A673 (cell line): ENCODE measurements at places on chromosomes 6 and 20. TPM values are rescaled to one million over a fixed set of nuclear protein-coding genes. Genes with fewer than 3 reads are reported as not detected.

Gene CLDN20
- not detected in 2 replicates for total RNA-seq

- no peak for DNase-seq
Measured at GRCh38 chr6:70823651-70824050, 133.2 kb downstream of the B3GAT2 start.

- DNase-seq, result no peak
Measured at GRCh38 chr20:45957021-45957941, 14.7 kb downstream of the ZNF335 start.

GRCh38 chr6:22965889-22966288 is 396.5 kb downstream of the HDGFL1 start:
- no peak for DNase-seq

DNA sequence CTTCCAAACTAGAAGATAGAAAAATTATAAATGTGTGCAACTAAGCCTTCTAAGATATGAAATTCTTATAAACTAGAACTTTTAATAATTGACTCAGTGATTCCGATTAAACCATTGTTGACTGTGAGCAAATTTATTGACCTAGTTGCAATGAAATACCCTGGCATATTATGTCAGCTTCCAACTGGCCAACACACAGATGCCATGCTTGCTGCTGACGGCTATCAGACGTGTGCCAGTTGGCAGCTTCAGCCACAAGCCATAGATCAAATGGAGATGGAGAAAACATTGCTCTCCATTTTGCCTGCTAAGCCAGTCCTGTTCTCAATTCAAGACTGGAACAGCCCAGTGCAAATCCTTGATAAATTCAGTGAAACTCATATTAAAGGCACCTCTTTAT is 101.7 kb upstream of the HDGFL1 start:
- no peak for DNase-seq

DNA sequence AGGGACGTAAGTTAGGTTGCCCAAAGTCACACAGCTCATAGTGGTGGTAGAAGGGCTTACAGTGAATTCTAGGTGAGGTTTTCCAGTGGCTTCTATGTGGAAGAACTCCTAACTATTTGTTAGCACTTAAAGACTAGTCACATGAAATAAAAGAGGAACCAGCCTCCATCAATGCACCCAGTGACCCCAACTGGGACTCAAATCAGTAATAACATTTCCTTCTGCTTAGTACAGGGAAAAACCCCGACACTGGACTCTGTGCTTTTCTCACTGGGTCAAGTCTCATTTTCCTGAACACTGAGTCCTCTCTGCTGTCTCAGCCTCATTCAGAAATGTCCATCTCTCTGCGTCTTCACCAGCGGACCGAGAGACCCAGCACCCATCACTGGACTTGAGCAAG is 89.2 kb downstream of the SLC22A23 start:
- no peak for DNase-seq

- no peak for DNase-seq
Measured at GRCh38 chr6:159586684-159587083, 106.4 kb downstream of the SOD2 start.

GRCh38 chr6:89320012-89320559 is 5.0 kb upstream of the GABRR2 start:
- DNase-seq, result no peak
